K562 (cell line): ENCODE measurements at places on chromosomes 11 and 22. TPM values are rescaled to one million over a fixed set of nuclear protein-coding genes. Genes with fewer than 3 reads are reported as not detected.

FXYD2 gene
- 0.29 TPM in 1 of 2 replicates, not detected in the other for total RNA-seq

SSTR3 gene
- total RNA-seq = not detected in 2 replicates

DNA sequence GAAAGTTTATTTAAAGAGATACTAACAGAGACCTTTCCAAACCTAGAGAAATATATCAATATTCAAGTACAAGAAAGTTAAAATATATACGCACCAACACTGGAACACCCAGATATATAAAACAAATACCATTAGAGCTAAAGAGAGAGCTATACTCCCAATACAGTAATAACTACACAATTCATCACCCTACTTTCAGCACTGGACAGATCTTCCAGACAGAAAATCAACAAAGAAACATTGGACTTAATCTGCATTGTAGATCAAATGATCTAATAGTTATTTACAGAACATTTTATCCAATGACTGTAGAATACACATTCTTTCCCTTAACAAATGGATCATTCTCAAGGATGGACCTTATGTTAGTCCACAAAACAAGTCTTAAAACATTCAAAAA is 311.9 kb downstream of the METTL15 start:
- no peaks in the 10 kb centered on the region for H3K36me3 ChIP-seq
- H3K27ac ChIP-seq = no peak overlapping the region
- H3K27me3 ChIP-seq = no peaks in the 10 kb centered on the region
- DNase-seq = no peak
- no peaks in the 10 kb centered on the region for H3K4me1 ChIP-seq

GRCh38 chr11:66328031-66328301 is 8.3 kb downstream of the RIN1 start:
- H3K4me3 ChIP-seq = no peak overlapping the region
- no peaks in the 10 kb centered on the region for H3K36me3 ChIP-seq
- DNase-seq = no peak

DNA sequence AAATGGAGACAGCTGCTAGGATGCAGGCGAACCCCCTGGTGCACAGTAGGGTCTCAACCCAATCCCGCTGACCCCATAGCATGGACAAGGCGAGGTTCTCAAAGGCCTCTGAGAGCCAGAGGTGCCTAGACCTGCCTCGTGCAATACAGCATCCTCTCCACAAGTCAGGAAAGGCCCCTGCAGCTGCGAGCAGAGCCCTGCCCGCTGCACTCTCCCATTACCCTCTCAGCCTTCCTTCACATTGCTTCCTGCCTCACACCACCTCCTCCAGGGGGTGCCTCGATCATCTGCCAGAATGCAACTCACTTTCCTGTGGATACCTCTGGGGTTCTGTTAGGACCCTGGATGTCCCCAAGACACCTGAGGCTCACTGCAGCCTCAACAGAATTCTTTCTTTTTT is 42.8 kb upstream of the TCF20 start:
- no peaks in the 10 kb centered on the region for H3K27me3 ChIP-seq
- no peak overlapping the region for H3K4me3 ChIP-seq
- H3K4me1 ChIP-seq = peaks cover 6% of the 10 kb centered on the region; the same call in 2 of the 3 replicates
- H3K36me3 ChIP-seq = no peaks in the 10 kb centered on the region
- no peak for DNase-seq
